Frontal cortex (tissue), 4 donors: ENCODE measurements at places on chromosomes 16 and 17. TPM values are rescaled to one million over a fixed set of nuclear protein-coding genes. Genes with fewer than 3 reads are reported as not detected.

- no peak for DNase-seq
Observed at GRCh38 chr16:80997139-80997798, 9.4 kb downstream of the CMC2 start.

DNA sequence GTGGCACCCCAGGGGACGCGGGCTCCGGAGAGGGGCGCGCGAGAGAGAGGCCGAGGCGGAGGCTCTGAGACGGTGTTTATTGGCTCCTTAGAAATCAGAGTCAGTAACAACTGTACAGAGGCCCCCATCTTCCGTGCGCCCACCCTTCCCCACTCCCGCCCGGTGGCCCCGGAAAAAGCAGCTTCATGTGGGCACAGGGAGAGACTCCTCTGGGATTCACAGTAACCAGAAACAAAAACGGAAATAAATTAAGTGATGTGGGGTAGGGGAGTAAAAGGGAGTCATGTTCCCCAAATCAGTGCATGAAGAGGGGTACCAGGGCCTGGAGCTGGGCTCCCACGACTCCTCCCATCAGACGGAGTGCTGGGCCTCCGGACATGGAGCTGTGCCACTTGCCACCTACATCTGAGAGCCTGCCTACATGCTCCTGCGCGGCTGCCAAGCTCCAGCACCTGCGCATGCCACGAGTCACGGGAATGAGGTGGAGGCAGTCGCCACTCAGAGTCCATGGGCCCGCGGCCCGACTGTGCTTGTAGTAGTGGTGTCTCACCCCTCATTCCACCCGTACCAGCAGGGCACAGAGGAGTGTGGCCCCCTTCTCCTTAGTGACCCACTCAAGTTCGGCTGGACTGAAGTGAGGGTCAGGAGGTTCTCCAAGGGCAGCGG, 543 bp upstream of the GPS2 start:
- DNase-seq, result no peak

DNA sequence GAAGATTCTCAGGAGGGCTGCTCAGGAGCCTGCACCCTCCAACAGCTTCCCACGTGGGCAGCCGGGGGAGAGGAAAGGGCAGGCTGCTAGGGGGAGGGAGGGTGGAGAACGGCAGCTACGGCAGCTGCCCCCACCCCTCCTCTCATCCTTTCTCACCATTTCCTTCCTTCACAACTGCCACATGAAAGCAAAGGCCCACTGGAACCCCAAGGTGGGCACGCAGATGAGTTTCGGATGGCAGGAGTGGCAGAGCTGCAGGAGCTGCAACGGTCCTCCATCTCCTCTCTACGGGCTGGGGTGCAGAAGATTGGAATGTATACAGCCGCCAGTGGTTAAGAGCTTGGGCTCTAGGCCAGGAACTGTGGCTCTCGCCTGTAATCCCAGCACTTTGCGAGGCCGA, 77.7 kb downstream of the GAS7 start:
- DNase-seq, result no peak

DNA sequence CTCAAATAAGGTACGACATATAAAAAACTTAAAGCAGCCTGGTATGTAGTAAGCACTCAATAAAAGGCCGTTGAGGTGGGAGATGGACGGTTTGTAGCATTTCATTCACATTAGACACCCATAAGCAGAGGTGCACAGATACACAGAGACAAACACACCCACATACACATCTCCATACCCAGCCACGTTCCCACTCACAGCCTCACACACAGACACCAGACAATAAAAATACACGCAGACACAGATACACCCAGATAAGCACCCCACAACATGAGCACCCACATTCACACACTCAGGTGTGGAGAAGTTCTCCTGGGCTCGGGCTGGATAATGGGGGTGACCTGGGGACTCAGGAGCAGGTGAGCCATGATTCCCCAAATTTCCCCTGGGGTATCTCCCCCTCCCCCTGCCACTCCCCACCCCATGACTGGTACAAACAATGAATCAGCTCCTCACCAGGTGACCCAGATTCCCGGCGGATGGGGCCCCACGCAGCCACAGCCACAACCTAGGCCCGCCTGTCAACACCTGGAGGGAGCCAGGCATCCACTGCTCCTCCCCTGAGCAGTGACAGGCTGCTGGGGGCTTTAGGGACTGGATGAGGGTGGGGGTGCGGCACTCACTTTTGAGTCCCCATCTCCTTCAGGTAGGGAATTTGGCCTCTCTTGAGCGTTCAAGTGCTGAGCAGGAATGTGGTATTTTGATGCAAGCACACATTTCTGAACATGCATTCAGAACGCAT, 2.7 kb downstream of the DLX3 start:
- DNase-seq, result no peak

GRCh38 chr16:85172455-85173145, 60.3 kb upstream of the CIBAR2 start:
- no peak for DNase-seq

DNA sequence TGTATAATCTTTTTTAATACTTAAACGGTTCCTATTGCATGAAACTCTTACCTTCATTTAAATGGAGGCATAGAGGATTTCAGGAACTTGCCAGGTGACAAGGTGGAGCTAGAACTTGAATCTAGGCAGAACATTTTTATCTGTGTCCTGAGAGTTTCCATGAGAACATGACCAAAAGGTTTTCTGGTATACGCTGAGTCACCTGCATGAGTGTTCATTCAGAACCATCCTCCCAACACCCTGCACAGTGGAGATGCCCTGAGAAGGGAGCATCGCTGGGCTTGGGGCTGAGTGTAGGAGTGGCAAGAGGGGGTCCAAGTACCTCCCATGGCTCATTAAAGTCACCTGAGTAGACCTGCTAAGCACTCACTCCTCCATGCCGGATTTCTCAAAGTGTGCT, 169.7 kb upstream of the CACNG5 start:
- DNase-seq, result no peak

DNA sequence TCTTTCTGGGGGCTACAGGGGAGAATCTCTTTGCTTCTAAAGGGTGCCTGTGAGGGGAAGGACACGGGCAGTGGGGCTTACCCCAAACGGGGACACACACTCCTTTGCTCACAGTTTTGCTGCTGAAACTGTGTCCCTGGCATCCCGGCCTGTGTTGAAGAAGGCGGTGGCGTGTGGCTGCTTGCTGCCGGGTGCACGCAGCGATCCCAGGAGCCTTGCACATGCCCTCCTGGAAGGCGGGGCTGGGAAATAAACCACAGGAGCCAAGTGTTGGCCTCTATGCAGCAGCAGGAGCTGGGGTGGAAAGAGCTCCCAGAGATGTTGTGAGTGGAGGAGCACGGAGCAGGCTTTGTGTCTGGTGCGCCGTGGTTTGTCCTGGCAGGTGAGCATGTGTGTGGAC, 131.0 kb upstream of the CIBAR2 start:
- DNase-seq, result no peak

DNA sequence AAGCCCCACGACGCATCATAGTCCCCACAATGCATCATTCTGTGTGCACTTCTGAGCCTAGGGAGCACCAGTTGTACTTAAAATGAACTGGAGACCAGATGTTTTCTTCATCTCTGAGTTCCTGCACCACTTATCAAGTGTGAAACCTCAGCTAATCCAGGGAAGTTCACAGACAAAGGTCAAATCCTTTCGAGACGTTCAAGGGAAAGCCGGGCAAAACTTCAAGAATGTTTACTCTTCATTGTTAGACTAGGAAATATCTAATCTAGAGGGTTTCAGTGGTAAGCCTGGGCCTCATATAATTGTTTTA, 4.6 kb upstream of the PMP22 start:
- no peak for DNase-seq

- DNase-seq, result no peak
Observed at GRCh38 chr17:65857718-65858117, 296.3 kb upstream of the AXIN2 start.

GRCh38 chr16:67883146-67883871, 1.4 kb upstream of the NRN1L start:
- no peak for DNase-seq

GRCh38 chr16:27894386-27894785, 169.1 kb downstream of the GSG1L start:
- DNase-seq, result no peak

- no peak for DNase-seq
Observed at GRCh38 chr16:81649561-81650184, 129.4 kb upstream of the PLCG2 start.

DNA sequence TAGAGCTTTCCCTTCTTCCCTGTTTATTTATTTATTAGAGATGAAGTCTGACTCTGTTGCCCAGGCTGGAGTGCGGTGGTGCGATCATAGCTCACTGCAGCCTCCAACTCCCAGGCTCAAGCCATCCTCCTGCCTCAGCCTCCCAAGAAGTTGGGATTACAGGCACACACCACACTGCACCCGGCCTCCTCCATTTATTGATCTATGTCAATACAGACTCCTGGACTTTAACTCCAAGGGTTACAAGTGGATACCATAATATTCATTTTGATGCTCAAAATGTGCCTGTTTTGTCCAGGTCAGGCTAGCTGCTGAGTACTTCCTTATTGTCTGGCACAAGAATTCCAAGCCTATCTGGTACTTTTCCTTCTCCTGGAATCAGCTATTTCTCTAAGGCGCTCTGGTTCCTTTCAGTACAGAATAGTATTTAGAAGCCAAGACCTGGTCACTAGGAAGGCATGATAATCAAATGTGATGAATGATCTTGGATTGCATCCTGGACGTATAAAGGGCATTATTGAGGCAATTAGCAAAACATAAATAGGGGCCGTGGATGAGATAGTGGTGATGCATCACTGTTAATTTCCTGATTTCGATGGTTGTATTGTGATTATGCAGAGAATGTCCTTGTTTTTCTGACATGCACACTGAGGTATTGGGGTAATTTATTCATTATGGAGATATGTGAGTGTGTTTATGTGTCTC, 21.7 kb downstream of the IL4R start:
- no peak for DNase-seq

GRCh38 chr16:88284626-88285513, 97.9 kb upstream of the ZNF469 start:
- no peak for DNase-seq

- DNase-seq, result no peak
Observed at GRCh38 chr17:66230922-66231591, 1.8 kb upstream of the APOH start.

- DNase-seq, result no peak
Observed at GRCh38 chr17:55388842-55389241, 32.8 kb downstream of the MMD start.

DNA sequence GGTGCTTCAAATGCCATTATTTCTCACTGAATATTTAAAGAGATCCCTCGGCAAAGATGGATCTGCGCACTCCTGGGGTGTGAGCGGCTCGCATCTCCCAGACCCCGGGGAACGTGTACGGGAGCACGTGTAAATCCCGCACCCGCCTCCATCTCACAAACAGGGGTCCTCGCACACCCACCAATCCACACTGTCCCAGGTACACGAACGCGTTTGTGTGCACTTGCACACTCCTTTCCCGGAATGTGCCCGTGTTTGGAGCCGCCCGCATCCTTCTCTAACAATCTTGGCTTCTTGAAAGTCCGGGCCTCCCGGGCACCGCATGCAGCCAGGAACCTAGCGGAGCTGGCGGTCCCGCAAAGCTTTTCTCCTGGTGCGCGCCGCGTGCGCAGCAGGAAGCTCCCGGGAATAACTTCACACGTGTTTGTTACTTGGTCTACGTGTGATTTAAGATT, 2.5 kb upstream of the SALL1 start:
- DNase-seq, result no peak

DNA sequence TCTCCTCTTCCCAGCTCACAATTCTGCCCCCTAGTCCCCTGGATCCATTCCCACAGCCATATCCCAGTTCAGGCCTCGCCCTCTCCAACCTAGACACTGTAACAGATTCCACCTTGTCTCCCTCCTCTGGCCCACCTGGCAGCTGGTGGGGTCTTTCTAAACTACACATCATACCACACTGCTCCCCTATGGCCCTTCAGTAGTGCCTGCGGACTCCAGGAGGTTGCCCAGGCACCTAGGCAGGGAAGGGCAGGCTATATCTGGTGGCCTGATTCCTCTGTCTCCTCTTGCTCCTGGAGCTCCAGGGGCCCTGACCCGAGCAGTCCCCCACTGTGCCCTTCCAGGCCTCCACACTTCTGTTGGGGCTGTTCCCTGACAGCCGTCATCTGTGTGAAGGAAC, 64.5 kb downstream of the SMPD3 start:
- no peak for DNase-seq

- DNase-seq, result no peak
Observed at GRCh38 chr16:10878644-10879501, 1.9 kb downstream of the CIITA start.

- DNase-seq, result no peak
Observed at GRCh38 chr17:31296142-31296541, 897 bp downstream of the OMG start.

GRCh38 chr16:57984443-57985203, 13.7 kb upstream of the CNGB1 start:
- DNase-seq, result peak; percentile 83

DNA sequence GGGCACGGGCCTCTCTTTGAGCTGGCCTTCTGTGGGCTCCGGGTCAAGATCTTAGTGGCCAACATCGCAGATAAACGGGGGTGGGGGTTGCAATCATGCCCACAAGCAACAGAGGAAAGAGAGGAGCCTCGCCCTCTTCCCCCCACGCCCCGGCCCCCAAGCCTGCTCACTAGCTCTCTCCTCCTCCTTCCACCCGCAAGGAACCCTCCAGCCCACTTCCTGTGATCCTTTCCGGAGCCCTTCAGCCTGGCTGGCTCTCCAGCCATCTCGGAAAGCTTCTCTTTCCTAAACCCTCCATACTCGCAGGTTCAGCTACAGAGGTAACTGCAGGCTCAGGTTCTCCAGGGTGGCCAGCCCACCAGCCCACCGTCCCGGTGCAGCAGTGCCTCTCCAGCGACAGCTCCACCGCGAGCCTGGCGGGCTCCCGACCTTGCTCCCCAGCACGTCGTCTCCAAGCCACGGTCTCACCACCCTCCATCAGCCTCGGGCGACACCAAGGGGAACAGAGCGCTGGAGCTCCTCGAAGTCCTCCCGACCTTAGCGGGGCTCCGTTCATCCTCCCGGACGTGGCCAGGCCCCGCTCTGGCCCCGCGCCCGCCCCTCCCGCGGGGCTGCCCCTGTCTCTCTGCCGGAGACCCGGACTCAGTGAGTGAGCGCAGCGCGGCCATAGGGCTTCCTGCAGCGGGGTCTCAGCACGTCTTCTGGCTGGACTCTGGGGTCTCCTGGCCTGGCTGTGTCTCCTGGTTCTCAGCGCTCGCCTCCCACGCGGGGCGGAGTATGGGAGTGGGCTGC, 12.9 kb upstream of the ODF4 start:
- DNase-seq, result peak; percentile 66

The CCL2 gene
- 1.2 TPM for total RNA-seq

The CSF3 gene
- total RNA-seq, result not detected

The KCNH4 gene
- total RNA-seq, result 0.41 TPM

The GAST gene
- not detected for total RNA-seq

The ZSCAN32 gene
- total RNA-seq, result 8.6 TPM

The MIEF2 gene
- 34.2 TPM for total RNA-seq

The GNGT2 gene
- total RNA-seq, result not detected

The CA5A gene
- total RNA-seq, result not detected

The KRTAP4-4 gene
- not detected for total RNA-seq

The SLC6A2 gene
- total RNA-seq, result under 0.01 TPM

The ANKFN1 gene
- 2.4 TPM for total RNA-seq

The STH gene
- 2.0 TPM for total RNA-seq

The FBXL19 gene
- total RNA-seq, result 66.4 TPM

The TP53TG3 gene
- total RNA-seq, result not detected

The ZG16B gene
- not detected for total RNA-seq

The ACSF2 gene
- total RNA-seq, result 2.0 TPM

The TANGO6 gene
- 31.0 TPM for total RNA-seq

The WSCD1 gene
- 22.0 TPM for total RNA-seq

The CCDC78 gene
- 4.5 TPM for total RNA-seq

The TEX14 gene
- total RNA-seq, result under 0.01 TPM

The FBXO31 gene
- 22.8 TPM for total RNA-seq

The APOBR gene
- total RNA-seq, result under 0.01 TPM

The CDR2 gene
- 11.8 TPM for total RNA-seq

The FBXW10 gene
- total RNA-seq, result 0.82 TPM

The ZP2 gene
- not detected for total RNA-seq

The HSD17B2 gene
- total RNA-seq, result under 0.01 TPM
